Glomerular endothelial cell (primary cell): ENCODE measurements at places on chromosomes 12 and 14. TPM values are rescaled to one million over a fixed set of nuclear protein-coding genes. Genes with fewer than 3 reads are reported as not detected.

Gene PTPRQ
- total RNA-seq = not detected in 2 replicates

Gene KCNA1
- not detected in 2 replicates for total RNA-seq

DNA sequence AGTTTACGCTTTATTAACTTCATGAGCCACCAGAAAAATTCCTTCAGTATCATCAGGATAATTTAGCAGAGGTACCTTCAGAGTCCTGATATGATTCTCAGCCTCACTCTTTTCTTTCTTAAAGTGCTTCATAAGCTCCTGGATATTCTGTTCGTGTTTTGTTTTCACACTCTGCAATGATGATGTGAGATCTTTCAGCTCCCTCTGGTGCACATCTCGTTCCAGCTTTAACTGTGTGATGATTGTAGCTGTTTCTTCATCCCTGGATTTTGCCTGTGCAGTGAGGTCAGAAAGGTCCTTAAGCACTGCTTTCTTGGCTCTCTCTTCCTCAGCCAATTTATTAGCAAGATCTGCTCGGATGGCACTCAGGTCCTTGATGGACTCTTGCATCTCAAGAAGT lies 156.7 kb downstream of the CEP128 start:
- DNase-seq = no peak

DNA sequence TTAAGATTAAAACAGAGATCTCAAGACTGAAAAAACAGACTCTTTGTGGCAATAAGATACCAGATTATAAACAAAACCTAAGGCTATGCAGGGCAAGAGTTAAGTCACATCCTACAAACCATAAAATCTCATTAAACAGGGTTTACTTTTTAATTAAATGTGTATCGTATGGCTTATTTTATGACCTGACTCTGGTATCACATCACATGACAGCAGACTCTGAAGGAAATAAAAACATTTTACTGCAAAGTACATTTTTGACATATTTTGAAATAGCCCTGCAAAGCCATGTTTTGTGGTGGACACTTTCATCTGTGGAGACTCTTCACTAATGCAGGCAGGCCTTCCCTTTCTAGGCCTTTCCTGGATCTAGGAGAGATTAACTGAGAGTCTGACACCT lies 327.6 kb upstream of the CLEC14A start:
- DNase-seq = no peak

Gene B4GALNT1
- 1.1 and 2.9 TPM in 2 replicates for total RNA-seq

GRCh38 chr12:49358483-49359141 lies 8.7 kb upstream of the SPATS2 start:
- DNase-seq = no peak

GRCh38 chr12:92059960-92060359 lies 85.7 kb downstream of the BTG1 start:
- no peak for DNase-seq

Gene EPYC
- total RNA-seq = not detected in 2 replicates

Gene RBP5
- 5.5 TPM in 1 of 2 replicates, not detected in the other for total RNA-seq

DNA sequence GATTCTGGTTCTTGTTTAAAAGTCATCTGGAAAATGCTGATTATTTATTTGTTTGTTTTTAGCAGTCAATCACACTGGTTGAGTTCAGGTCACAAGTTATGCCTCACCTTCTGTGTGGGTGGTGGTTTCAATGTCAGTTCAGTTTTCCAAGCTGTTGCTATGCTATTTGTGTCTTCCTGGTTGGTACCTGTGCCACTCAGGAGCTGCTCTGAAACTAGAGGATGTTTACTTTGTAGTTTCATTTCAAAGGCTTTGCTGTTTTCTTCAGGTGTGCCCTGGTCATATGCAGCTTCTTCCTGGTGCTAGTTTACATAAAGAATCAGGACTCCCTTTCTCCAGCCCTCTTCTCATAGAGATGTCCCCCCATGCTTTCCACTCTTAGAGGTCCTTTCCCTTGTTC lies 75.7 kb upstream of the PPP4R3A start:
- DNase-seq = no peak

Gene KRT6C
- not detected in 2 replicates for total RNA-seq

Gene DPF3
- 6.2 TPM in 2 replicates for total RNA-seq

- DNase-seq = no peak
Measured at GRCh38 chr14:30559638-30560091, 707 bp downstream of the G2E3 start.

Gene GPR135
- total RNA-seq = 0.97 and 4.8 TPM in 2 replicates

- no peak for DNase-seq
Measured at GRCh38 chr14:26811756-26812305, 214.0 kb upstream of the NOVA1 start.

Gene CLEC4A
- total RNA-seq = not detected in 2 replicates

GRCh38 chr12:50924439-50925341 lies 27.7 kb upstream of the HIGD1C start:
- peak; percentile 82 for DNase-seq

Gene OTUB2
- 5.7 and 8.2 TPM in 2 replicates for total RNA-seq

DNA sequence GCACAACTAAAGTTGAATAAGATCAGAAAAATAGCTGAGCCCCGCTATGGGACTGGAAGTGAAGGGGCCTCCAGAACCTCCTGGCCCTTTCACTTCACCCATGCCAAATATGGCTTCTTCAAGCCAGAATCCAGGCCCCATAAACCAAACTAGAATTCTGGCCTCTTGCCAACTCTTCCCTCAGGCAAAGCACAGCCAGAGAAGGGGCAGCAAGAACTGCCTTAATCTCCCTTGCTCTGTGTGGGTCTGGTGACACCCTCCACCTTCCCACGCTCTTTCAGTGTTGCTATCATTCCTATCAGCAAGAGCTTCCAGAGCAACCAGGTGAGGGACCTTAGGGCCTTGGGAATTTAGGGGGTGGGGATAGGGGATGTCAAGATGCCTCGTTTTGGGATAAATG lies 3.1 kb upstream of the PNMA1 start:
- DNase-seq = no peak

DNA sequence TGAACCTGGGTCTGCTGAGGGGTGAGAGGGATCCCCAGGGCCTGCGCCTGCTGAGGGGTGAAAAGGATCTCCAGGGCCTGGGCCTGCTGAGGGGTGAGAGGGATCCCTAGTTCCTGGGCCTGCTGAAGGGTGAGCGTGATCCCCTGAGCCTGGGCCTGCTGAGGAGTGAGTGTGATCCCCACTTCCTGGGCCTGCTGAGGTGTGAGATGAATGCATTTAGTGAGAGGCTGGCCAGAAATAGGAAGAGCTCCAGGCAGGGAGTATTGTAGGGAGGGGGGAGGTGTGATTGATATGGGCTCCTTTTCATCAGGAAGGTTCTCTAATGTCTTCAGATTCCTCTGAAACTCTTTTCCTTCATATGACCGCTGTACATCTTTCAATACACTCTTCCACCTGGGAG lies 43.0 kb downstream of the FAM186A start:
- no peak for DNase-seq

Gene USP44
- 0.41 and 0.73 TPM in 2 replicates for total RNA-seq

- no peak for DNase-seq
Measured at GRCh38 chr14:104826861-104827176, 25.9 kb downstream of the ZBTB42 start.

Gene PPP1R1A
- 0.15 TPM in 1 of 2 replicates, not detected in the other for total RNA-seq
